Activated CD4-positive, CD25-positive, alpha-beta regulatory T cell treated with anti-CD3 and anti-CD28 coated beads, Interleukin-2, amount 50 U/mL, for 16 hours (primary cell): ENCODE measurements at places on chromosomes 2 and 18.

DNA sequence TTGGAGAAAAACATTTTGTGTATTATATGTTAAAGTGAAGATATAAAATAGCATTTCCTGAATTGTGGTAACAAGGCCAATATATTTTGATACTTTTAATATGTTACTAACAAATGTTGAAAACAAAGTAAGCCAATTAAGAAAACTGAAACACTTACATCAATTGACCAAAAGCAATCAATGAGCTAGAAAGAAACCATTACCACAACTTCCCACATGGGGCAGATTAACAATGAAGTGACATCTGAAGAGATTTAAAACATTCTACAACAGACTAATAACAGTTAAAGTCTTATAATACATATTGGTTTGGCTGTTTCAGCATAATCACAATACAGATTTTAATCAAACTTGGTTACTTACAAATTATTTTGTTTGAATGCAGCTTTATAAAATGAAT lies 282.4 kb upstream of the NETO1 start:
- DNase-seq: no peak

GRCh38 chr18:44123743-44124142 lies 556.9 kb upstream of the SETBP1 start:
- no peak for DNase-seq

GRCh38 chr18:54957996-54958395 lies 1.3 kb downstream of the CCDC68 start:
- DNase-seq: no peak

- no peak for DNase-seq
Measured at GRCh38 chr18:57649556-57650500, 28.2 kb upstream of the NARS1 start.

GRCh38 chr2:75173740-75174139 lies 25.6 kb downstream of the TACR1 start:
- DNase-seq: no peak
